ENCODE measurements at places on chromosomes 12 and 14.
A peak's percentile ranks its signal among the peaks of the same experiment; 100 is the strongest.

DNA sequence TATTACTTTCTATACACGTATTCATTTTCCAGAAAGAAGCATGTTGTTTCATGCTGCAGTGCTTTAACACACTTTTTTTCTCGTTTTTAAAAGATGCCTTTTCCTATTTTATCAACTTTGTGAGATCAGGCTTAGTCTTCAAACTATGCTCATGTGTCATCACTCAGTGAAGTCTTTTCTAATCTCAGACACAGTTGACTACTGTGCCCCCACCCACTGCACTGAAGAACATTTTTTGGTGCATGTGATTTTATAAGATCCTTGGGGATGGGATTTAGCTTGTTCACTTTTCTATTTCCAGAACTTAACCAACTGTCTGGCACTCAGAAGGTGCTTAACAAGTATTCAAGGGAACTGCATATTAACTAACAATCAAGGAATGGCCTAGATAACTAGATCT lies 85.5 kb downstream of the CDK17 start:
- DNase-seq, result no peak

DNA sequence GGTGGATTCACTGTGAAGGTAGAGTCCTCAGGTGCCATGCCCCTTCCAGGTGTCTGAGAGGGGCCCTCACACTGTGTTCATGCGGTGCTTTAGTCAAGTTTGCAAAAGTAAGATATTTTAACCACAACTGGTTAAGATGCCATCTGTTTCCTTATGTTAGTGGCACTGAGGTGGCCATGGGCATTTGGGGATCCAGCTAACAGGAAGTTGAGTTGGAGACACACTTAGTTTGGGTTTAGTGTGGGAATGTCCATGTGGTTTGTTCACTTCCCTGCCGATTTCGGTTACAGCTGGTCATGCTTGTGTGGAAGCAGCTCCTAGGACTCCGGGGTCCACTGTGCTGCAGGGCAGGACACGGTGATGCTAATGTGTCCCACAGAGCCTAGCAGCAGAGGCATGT lies 17.3 kb upstream of the ABHD12B start:
- DNase-seq, result no peak

DNA sequence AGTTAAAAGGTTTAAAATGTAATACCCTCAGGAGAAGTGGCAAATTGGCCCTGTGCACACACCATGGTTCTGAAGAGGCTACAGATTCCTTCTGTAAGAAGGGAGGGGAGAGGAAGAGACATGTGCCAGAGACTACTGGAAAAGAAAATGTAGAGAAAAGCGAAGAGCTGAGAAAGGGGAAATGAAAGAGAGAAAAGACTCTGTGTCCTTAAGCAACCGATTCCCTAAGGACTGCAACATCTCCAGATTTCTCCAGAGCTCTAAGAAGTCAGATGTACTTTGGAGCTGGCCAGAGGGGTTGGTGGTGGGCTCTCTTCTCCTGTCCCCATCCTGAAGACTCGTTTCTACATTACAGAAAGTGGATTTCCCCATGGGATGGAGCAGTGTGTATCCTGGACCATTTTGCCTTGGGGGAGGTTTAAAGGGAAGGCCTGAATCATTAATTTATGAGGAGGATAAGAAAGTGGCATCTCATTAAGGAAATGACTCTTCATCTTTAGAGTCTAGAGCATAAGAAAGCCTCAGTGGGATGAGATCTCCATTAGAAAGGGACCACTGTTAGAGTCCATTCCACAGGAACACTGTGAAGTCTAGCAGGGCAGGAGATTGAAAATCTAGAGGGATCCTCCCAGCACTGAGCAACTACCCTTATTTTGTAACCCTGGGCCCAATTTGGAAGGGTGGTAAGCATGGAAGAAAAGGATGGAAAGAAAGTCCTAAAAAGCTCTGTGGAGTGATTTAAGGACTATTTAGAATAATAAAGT lies 45.5 kb upstream of the FUT8 start:
- DNase-seq, result no peak

DNA sequence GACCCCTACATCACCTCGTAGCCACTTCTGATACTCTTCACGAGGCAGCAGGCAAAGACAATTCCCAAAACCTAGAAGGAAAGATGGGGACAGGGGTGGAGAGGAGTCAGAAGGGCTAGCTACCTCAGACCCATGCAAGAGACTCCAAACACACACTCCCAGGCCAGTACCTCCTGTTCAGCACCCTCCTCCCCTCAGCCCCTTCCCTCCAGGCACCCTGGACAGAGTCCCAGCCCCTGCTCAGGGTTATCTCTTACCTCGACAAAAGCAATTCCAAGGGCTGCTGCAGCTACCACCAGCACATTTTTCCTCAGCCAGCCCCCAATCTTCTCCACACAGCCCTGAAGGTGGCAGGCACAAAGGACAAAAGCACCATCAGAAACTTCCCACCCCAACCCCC lies 3.3 kb downstream of the CD63 start:
- DNase-seq, result no peak

GRCh38 chr12:92955997-92956663 lies 27.0 kb upstream of the EEA1 start:
- DNase-seq, result no peak

DNA sequence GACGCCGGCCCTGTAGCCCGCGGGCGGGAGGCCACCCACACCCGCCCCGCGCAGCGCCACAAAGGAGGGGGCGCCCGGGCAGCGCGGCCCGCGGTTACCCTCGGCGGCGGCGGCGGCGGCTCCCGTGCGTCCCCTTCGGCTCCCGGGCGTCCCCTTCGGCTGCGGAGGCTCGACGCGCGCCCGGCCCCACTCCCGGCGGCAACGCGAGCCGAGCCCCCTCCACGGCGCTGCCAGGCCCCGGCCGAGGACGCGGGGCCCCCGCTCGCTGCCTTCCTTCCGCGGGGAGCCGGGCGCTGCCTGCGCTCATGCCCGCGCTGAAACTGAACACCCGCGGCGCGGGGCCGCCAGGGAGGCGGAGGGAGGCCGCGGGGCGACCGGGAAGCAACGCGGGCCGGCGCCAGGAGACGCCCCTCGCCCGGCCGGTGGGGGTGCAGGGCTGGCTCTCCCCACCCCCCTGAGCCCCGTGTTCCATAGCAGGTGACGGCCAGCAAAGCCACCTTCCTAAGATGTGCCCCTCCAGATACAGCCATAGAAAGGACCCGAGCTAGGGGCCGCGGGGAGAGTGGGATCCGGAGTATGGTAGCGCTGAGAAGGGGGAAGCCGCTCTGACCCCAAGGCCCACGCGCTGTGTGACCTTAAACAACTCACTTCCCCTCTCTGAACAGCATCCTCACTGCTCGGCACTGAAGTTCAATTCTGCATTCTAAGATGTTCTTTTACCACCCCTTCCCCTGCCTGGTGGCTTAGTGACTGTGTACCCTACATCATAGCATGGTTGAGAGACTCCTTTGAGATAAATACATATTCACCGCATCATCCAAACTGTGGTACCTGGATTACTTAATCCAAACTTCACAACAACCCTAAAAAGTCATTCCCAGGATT lies 42.8 kb downstream of the KDM2B start:
- DNase-seq, result no peak

DNA sequence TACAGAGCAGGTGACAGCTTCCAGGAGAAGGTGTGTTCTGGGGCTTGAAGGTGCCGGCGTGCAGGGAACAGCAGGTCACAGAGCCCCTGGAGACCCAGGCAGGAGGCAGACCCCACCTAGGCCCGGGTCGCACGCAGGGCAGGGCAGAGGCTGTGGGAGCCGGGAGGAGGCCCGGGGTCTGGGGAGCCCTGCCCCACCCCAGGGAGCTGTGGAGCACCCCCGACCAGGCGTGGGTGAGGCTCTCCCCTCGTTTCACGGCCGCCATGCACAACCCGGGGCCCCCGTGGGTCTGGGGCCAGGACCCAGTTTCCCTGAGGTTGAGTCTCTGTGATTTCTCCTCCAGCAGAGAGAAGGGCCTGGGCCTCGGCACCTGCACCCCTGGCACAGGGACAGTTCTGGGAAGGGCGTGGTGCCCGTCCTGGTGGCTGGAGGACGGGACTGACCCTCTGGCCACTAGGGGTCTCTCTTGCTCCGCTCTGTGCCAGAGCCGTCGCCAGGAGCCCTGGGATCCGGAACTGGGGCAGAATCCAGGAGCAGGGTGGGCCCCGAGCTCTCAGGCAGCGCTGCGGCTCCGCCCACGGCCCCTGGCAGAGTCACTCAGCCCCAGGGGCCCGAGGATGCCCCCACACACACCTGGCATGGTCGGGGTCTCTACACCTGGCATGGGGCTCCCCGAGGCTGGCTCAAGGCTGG lies 75.2 kb upstream of the FBRSL1 start:
- DNase-seq, result peak; percentile 37

- no peak for DNase-seq
These were observed 1277.0 kb downstream of the TMEM121 start for GRCh38 chr14:106803379-106803778.

DNA sequence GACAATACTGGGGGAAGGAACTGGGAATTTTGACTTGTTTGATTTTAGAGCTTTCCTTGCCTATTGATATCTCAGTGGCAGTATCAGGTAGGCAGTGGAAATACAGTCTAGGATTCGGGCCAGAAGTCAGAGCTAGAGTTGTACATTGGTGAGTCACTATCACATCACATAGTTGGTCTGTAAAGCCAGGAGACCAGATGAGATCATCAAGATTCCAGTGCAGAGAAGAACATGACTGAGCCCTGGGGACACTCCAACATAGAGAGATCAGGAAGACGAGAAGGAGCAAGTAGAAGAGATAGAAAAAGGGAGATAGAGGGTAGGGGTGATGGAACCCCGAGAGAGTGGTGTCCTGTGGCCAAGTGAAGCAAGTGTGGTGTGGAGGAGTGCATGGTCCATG lies 46.6 kb upstream of the NR1H4 start:
- DNase-seq, result no peak

- DNase-seq, result peak; percentile 31
These were observed 458 bp downstream of the KHNYN start for GRCh38 chr14:24430143-24430681.

GRCh38 chr12:49648712-49649003 lies 25.3 kb downstream of the PRPF40B start:
- DNase-seq, result no peak

GRCh38 chr12:104604995-104605675 lies 148.4 kb downstream of the CHST11 start:
- no peak for DNase-seq

- no peak for DNase-seq
These were observed 12.4 kb upstream of the EVL start for GRCh38 chr14:100052819-100053218.

GRCh38 chr14:94924189-94924588 lies 154.3 kb upstream of the GSC start:
- DNase-seq, result no peak

- no peak for DNase-seq
These were observed 52.0 kb upstream of the OSBPL8 start for GRCh38 chr12:76611533-76611932.

DNA sequence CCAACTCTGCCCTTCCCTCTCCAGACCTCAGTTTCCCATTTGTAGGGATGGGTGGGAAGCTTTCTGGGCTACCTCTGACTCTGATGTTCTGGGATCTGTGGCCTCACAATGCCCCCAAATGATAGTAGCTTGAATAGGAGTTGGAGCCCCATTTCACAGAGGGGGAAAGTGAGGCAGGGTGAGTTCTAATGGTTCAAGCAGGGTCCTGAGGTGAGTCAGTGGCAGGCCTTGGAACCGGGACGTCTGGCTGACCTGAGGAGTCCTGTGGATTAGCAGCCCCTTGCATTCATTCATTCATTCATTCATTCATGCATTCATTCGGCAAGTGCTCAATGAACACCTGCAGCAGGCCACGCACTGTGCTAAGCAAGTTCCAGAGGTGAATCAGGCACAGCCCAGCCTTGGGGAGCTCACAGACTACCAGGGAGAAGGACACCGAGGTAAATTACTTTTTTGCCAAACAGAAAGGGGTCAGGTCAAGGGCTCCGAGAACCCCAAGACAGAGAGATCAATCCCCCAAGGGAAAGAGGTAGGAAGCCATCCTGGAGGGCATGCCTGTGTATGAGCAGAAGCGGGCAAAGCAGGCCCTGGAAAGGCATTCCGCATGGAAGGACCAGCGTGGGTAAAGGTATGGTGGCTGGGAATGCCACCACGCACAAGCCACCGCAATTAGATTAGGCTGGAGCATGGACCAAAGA lies 818 bp upstream of the TMEM119 start:
- DNase-seq, result no peak

GRCh38 chr12:7354529-7354928 lies 50.7 kb downstream of the ACSM4 start:
- no peak for DNase-seq

GRCh38 chr12:109112720-109113465 lies 3.5 kb upstream of the ACACB start:
- DNase-seq, result no peak

- DNase-seq, result no peak
These were observed 48.3 kb downstream of the METTL25 start for GRCh38 chr12:82406651-82407050.

DNA sequence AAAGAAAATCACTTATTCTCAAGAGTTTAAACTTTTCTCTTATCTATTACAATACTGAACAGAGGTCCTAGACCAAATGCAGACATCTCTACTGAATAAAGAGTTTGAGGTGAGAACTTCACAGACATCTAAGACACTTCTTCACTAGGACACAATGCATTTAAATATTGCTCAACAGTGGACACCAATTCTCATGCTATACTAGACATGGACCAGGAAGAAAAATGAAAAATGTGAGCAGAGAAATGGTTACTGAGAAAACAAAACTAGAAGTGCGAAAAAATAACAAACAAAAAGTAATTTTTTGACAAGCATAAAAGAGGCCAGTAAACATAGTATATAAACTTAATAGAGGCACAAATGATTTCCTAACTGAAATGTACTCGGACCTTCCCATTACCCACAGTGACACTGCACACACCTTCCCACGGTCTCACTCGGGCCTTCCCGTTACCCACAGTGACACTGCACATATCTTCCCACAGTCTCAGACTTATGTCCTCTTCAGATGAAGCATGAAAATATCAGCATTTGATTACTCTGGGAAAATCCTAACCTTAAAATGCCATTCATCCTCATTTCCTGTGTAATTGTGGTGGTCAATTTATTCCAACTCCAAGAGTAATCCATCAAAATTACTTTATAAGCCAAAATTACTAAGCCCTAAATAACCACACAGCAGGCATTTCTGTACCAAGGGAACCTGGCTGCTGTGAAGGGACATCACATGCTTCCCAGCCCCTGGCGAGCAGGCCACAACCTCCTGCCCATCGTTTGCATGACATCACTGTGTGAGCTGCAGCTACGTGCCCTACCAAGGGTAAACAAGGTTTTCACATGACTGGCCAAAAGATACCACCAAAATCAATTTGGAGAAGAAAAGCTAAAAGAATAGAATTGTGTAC lies 6.4 kb downstream of the SLC15A4 start:
- DNase-seq, result no peak
